ENCODE measurements at places on chromosomes 2 and 18. TPM values are rescaled to one million over a fixed set of nuclear protein-coding genes. Genes with fewer than 3 reads are reported as not detected.

GRCh38 chr2:88144914-88145497 is 17.1 kb upstream of the FABP1 start:
- DNase-seq: no peak

- DNase-seq: no peak
These were observed 131.2 kb upstream of the RMP24 start for GRCh38 chr18:35841283-35841682.

DNA sequence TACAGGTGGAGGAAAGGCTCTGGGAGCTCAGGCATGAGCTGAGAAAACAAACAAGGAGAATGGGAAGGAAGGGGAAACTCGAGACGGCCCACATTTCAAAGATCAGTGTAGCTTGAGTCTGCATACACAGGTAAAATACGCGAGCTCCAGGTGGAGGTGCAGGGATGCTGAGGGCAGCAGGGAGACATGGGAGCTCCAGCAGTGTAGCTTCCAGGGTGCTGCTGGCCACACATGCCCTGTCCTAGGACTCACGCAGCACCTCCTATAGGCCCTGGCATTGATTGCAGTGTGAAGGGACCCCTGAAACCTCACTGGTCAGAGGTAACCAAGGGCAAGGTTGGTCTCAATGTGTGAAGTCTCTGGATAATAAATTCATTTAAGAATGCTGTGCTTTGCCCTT is 362.8 kb upstream of the HS6ST1 start:
- no peak for DNase-seq

DNA sequence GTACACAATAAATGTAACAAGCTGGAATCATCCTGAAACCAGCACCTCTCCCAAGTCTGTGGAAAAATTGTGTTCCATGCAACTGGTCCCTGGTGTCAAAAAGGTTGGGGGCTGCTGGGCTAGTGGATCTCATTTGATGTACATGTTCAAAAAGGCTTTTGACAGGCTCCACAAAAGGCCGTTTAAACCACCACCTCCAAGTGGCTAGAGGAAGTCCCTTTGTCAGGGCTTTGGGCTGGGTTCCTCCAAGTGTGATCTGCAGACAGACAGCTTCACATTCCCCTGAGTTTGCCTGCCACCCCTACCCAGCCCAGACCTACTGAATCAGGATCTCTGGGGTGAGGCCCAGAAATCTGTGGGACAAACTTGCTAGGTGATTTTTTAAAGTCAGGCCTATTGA is 84.7 kb downstream of the TGFA start:
- DNase-seq: no peak

DNA sequence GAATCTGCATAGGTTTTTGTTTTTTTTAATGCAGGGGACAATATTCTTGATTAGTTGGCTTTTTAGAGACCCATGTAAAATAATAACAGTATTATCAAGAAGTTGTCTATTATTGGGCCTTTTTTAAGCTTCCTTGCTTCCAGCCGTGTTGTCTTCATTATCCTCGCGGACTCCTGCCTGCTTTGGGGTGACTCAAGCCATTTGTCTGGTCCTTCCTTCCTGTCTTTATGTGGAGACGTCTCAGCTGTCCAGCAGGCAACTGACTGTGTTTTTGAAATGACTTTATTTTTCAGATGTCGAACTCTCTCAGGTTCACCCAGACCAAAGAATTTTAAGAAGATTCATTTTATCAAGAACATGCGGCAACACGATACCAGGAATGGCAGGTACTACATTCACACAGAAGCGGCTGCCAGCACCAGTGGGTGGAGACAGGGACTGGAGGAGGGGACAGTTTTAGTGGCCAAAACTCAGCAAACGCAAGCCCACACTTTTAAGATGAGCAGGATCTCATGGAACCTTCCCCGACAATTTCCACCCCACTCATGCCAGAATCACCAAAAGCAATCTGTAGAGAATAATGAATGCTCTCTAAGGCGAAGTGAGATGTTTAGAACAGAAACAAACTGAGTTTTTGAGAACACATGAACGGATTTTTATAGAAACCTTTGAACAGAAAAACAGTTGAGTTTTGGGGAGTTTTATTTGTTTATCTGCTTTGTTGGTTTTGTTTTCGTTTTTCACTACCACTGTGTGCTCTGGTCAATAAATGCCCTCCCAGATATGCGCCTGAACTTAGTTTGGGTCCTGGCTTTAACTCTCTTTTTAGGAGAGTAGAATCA is 59.1 kb downstream of the CABLES1 start:
- DNase-seq: no peak

- no peak for DNase-seq
These were observed 17.9 kb upstream of the SPTBN1 start for GRCh38 chr2:54438271-54438670.

DNA sequence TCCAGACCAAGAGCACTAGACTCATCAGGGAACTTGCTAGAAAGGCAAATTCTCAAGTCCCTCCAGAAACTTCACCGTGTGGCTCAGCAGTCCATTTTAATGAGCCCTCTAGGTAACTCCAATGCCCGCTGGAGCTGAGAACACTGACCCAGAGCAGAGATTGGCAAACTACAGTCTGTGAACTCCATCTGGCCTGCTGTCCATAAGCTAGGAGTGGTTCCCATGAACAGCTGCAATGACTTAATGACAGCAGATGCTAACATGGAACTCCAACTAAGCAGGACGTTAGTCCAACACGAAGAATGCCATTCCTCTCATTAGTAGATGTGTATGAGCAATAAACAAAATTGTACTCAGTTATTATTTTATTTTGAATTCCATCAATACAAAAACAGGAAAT is 371.9 kb downstream of the STK39 start:
- no peak for DNase-seq

DNA sequence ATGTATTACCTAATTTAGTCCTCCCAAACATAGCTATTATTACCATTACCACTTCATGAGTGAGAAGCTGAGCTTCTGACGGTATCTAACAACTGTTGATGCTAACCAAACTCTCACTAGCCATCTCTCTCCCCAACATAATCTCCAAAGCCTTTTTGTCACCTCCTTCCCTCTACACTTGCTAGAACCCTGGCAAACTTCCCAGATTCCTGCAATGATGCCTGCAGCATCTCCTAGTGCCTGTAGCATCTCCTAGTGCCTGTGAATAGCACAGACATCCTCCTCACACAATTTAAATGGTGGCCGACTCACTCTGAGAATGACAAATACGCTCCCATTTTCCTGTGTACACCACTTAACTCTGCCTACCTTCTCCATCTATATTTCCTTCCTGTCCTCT is 126.7 kb downstream of the STK39 start:
- no peak for DNase-seq

DNA sequence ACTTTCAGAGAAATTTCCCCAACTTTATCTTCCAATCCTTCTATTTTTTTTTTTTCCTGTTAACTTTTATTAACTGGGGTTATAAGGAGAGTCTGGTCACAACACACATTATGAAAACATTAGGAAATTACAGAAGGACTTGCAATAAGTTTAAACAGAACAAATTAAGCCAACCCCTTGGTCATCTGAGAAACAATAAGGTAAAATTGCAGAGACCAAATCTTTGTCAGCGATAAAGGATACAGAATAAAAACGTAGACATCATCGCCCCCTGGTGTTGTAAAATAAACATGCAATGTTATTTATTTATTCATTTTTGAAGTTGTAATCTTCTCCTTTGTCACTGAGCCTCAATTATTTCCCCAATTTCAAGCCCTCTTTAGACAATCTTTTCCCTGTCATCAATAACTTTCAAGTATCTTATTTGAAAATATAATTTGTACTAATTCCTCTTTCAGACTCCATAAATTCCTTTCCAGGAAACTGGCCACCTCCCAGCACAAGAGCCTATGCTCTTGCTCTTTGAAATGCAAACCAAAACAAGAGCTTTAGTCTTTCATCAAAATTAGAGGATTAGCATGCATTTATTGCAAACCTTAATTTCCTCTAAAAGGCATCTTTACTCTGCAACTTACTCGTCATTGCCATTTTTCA is 19.5 kb downstream of the G6PC2 start:
- DNase-seq: no peak

DNA sequence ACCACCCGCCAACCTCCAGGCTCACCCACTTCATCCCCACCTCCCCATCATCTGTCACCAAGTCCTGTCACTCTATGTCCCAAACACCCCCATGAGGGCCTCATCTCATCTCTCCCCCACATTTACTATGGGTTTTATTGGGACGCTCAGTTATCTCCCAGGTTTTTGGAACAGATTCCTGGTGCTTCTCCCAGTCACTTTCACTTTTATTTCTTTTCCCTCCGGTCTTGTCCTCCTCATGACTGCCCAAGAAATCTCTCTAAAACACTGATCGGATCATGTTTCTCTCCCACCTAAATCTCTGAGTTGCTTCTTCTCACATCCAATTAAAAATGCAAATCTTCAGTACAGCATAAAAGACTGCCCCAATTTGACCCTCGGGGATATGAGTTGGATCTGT is 273.1 kb downstream of the PHLPP1 start:
- no peak for DNase-seq

DNA sequence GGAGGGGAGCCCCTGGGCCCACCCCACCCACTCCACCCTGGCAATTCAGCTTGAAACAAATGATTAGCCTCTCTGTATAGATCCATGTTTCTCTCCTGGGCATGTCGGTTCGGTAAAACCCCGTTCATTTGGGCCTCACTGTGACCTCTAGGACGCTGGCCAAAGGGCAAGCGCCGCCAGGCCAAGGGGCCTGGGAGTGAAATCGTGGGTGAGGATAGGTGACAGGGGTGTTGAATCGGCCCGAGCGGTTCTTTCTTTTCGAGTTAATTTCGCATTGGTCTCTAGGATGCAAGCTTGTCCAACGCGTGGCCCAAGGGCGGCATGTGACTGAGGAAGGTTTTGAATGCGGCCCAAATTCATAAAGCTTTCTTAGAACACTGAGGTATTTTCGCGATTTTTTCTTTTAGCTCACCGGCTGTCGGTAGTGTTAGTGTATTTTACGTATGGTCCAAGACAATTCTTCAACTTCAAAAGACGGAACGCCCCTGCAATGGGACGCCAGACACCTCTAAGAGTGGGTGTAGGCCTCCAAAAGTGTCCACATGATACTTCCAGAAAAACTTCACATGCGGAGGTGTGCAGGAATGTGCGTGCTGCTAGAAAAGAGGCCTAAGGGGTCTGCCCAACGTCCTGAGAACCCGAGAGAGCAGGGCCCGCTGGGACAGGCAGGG is 9.8 kb upstream of the ARID5A start:
- no peak for DNase-seq

DNA sequence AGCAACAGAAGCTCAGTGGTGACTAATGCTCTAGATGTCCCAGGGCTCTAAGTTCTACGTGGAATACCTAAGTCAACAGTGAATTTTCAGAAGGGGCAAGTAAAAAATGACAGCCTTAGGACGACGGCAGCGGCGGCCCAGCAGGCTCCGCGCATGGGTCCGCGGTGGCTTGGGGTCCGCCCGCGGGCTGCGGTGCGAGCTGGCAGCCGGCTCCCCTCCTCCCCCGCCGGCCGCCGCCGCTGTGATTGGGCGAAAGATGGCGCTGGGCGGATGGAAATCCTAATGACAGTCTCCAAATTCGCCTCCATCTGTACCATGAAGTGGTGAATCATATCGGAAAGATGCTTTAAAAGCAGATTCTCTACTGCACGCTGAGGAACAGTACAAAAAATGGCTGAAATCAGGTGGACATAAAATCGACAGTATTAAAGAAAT is 74.7 kb downstream of the HNRNPLL start:
- DNase-seq: no peak

- no peak for DNase-seq
These were observed 801.1 kb upstream of the RAB6C start for GRCh38 chr2:129178356-129178755.

- DNase-seq: no peak
These were observed 315.7 kb upstream of the CWC22 start for GRCh38 chr2:180322781-180323180.

- DNase-seq: peak; percentile 78
These were observed 159.6 kb upstream of the SMAD2 start for GRCh38 chr18:48090021-48090420.

GRCh38 chr2:233940376-233941276 is 23.5 kb downstream of the TRPM8 start:
- DNase-seq: no peak

- no peak for DNase-seq
These were observed 61.4 kb downstream of the LRP1B start for GRCh38 chr2:142069251-142069888.

DNA sequence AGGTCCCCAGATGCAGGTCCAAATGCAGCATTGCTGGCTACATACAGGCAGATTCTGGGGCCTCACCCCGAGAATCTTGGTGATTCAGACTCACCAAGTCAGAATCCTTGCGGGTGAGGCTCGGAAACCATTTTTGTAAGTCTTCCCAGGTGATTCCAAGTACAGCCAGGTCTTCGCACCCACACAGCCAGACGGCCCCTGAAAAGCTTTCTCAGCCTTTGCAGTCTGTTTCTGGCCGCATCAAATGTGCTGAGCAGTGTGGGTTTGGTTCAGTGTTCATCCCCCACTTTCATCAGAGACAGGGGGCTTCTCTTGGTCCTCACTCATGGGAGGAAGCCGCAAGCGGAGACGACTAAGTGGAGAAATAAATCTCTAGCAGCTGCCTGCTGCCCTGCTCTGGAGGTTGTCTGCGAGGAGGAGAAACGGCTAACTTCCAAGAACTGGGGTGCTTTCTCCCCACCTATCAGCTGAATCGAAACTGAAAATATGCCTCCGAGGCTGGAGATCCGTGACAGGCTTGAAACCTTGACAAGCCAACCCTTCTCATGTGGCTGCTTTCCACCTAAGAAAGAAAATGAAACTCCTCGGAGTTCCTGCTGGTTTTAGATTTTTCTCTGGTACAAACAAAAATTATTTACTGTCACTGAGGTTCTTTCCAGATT is 8.9 kb upstream of the TMEM185B start:
- DNase-seq: peak; percentile 60

GRCh38 chr18:58501066-58501896 is 127.6 kb downstream of the ALPK2 start:
- DNase-seq: no peak

The IL1R1 gene
- total RNA-seq: 407 TPM

The RPRD1A gene
- total RNA-seq: 46.8 TPM

The DNAH7 gene
- 0.45 TPM for total RNA-seq

The REG3G gene
- total RNA-seq: not detected

The SFTPB gene
- total RNA-seq: not detected

The GREB1 gene
- total RNA-seq: 3.8 TPM

The DSG4 gene
- not detected for total RNA-seq

Measured in mesenteric fat pad (tissue), 1 donor.